ENCODE measurements at places on chromosomes 1 and 21.
A peak's percentile ranks its signal among the peaks of the same experiment; 100 is the strongest.

DNA sequence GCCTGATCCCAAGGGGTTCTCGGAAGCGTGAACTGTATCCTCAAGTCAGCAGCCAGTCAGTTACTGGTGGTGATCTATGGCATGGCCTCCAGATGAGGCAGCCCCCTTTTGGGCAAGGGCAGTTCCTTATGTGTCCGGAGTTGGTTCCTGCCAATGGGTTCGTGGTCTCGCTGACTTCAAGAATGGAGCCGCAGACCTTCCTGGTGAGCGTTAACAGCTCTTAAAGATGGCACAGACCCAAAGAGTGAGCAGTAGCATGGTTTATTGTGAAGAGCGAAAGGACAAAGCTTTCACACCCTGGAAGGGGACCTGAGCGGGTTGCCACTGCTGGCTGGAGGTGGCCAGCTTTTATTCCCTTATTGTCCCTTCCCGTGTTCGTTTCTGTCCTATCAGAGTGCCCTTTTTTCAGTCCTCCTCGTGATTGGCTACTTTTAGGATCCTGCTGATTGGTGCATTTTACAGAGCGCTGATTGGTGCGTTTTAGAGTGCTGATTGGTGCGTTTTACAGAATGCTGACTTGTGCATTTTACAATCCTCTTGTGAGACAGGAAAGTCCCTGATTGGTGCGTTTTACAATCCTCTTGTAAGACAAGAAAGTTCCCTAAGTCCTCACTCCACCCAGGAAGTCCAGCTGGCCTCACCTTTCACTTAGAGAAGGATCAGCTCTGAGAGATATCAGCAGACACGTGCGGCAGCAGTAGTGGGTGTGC, 8.9 kb upstream of the IL10RB start:
- DNase-seq: no peak

GRCh38 chr21:30044447-30045064, 104.8 kb upstream of the GRIK1 start:
- DNase-seq: no peak

DNA sequence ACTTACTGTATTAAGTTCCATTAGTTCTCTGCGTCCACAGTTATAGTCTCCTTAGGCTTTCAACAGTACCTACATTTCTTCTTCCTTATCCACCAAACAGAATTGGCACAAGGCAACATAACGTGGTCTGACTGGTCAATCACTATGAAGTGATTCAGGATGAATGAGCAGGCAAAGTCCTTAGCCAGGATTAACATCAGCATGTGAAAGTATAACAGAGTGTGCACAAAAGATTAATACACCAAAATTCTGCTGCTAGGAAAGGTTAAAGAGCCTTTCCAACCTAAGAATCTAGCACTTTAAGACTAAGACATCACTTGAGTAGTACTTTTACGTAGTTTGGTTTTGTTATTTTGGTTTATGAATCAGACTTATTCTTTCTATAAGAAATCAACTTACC, 15.8 kb downstream of the DEPDC1 start:
- DNase-seq: no peak

GRCh38 chr1:29624320-29625083, 388.2 kb downstream of the PTPRU start:
- no peak for DNase-seq

DNA sequence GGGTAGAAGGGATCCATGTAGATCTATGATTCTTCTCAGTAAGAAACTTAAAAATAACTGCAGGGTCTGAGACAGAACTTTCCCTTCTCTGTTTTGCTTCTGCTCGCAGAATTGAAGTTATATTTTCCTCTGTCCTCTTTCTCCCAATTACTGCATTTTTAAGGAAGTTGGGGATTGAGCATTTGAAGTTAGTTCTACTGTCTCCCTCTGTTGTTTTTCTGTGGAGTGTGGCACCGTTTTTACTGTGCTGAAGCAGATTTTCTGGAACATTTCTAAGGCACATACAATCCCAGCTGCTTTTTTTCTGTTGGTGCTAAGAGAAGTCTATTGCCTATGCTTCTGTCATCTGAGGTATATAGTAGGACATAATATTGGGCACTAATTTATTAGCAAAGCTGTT, 43.3 kb downstream of the RASAL2 start:
- DNase-seq: no peak

DNA sequence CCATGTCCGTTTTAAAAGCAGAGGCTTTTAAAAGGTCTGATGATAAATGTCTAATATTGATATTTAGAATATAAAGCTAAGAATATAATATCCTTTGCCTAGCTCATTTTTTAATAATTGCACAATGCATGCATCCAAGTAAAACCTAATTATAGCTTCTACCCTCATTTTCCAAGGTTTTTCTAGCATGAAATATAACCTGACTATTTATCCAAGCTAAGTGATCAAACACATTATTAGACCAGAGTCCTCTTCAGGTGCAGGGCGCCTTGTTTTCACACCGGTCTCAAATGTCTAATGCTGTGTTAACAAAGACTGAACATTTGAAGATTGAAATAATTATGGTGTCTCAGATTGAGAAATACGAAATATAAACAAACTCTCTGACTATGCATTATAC, 648.9 kb upstream of the CXADR start:
- DNase-seq: no peak

- no peak for DNase-seq
Measured at GRCh38 chr21:37223804-37224345, 43.3 kb downstream of the VPS26C start.

- DNase-seq: no peak
Measured at GRCh38 chr21:38494703-38495102, 3.6 kb downstream of the ERG start.

DNA sequence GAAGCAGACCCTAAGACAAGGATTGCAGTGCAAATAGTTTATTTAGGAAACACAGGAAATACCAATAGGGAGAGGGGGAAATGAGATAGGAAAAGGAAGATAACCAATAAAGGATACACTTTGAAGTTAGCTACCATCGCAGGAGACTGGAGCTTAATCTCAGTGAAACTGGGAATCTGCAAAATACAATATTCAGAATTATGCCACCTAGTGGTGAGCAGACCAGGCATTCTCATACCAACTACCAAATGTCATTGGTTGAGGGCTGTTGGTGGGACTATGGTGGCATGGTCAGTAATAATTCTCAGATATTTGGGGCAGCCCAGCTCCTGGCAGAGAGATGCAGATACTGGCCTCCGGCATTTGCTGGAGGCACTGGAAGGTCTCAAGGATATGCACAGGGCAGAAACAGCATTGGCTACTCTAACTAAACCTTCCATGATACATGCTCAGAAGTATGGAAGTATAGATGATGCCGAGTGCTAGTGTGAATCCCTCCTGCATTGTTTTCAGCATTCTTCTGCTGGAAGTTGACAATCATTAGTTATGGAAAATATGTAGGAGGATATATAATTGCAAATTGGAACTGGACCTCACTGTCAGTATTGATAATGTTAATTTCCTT, 11.8 kb upstream of the ZFP69B start:
- DNase-seq: peak; percentile 36

GRCh38 chr1:235632506-235633401, 16.8 kb downstream of the GNG4 start:
- DNase-seq: no peak

DNA sequence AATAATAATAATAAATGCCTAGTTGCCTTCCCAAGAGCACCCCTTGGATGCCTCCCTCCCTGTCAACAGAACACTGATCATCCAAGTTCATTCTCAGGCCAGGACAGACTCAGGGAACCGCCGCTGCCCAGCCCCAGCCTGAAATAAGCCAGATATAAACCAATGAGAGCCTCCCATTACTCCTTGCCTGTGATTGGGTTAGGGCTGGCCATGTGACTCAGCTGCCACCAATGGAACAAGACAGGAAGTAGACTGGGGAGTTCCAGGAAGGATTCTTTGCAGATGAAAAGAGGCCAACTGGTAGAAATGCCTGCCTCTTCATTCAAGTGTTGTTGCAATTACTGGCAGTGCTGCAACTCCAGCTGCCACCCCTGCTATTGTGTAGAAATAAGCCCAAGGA, 146.4 kb upstream of the TIAM1 start:
- no peak for DNase-seq

GRCh38 chr1:96281491-96281890, 440.1 kb upstream of the PTBP2 start:
- no peak for DNase-seq

DNA sequence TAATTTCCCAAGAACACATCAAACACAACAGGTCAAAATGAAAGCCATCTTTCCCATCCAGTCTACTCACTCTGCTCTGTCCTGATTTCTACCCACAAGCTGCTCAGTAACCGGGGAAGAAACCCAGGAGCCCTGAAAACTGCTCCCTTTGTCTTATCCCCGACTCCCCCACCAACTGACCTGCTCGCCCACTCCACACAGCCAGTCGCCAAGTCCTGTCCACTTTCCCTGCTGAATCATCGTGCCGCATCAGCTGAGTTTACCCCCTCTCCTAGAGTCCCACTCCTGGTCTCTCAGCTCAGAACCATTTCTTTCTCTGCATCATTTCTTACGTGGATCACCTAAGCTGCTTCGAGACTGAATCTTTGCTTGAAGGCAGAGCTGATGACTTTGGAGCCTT, 11.2 kb upstream of the RCAN1 start:
- DNase-seq: no peak

GRCh38 chr21:33386222-33386784, 16.9 kb upstream of the IFNGR2 start:
- no peak for DNase-seq

DNA sequence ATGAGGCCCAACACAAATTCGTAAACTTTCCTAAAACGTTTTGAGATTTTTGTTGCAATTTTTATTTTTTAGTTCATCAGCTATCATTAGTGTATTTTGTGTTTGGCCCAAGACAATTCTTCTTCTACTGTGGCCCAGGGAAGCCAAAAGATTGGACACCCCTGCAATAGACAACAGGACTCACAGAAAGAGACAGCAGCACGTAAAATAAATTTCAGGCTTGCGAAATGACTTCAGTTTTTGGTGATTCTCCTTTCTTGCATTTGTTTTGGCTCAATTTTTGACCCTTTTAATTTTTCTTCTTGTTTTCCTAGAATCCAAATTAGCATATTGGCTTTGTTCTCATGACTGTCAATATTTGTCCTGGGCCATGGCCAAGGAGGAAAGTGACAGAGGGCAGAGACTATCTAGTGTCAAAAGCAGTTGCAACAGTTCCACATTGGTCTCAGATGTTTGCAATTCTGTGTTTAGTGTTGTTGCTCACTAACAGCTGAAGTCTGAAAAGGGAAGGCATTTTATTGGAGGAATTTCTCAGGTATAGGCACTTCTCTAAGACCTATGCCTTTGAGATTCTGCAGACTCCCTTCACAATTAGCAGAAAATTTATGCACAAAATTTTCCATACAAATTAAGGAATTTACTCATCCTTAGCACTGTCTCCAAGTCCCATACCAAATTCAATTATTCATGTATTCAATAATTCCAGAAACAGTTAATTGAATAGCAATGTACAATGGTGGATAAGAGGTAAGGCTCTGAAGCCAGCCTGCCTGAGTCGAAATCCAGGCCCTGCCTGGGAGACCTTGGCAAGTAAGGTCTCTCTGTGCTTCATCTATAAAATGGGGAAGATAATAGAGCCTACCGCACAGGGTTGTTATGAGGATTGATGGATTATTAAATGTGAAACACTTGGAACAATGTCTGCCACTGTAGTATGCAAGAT, 160.9 kb upstream of the IVNS1ABP start:
- DNase-seq: no peak

DNA sequence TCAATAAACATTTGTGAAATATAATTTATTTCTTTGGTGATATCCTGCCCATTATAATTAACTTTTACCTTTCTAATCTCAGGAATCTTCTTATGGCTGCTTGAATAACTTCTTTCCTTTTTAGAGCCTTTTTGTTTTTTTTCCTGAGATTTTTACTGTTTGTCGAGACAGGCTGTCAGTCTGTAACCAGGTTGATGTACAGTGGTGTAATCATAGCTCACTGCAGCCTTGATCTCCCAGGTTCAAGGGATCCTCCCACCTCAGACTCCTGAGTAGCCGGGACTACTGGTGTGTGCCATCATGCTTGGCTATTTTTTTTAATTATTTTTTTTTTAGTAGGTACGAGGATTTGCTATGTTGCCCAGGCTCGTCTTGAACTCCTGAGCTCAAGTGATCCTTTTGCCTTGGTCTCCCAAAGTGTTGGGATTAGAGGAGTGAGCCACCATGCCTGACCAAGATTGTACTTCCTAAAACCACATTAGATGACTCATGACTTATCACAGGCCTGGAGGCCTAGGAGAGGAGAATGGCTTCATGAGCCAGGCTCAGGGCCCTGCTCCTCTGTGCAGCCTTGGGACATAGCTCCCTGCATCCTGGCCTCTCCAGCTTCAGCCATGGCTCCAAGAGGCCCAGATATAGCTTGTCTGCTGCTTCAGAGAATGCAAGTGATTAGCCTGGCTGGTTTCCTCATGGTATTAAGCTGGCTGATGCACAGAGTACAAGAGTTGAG, 48.6 kb downstream of the CTH start:
- no peak for DNase-seq

- DNase-seq: no peak
Measured at GRCh38 chr1:160128636-160129035, 13.1 kb downstream of the ATP1A2 start.

DNA sequence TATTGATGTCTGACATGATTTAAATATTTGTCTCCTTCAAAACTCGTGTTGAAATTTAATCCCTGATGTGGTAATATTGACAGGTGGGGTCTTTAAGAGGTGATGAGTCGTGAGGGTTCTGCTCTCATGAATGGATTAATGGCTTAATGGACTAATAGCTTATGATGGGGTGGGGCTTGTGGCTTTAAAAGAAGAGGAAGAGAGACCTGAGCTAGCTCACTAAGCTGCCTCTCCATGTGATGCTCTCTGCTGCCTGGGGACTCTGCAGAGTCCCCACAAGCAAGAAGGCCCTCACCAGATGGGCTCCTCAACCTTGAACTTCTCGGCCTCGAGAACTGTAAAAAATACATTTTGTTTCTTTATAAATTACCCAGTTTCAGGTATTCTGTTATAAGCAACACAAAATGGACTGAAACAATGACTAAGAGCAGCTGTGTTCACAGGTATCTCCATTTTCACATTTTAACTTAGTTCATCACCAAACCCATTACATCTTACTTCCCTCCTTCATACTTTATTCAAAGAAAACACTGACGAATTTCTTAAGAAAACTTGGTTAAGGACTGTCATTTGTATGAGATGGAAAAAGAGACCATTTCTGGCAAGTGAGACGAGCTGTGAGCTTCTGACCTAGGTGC, 12.1 kb upstream of the AIM2 start:
- no peak for DNase-seq

DNA sequence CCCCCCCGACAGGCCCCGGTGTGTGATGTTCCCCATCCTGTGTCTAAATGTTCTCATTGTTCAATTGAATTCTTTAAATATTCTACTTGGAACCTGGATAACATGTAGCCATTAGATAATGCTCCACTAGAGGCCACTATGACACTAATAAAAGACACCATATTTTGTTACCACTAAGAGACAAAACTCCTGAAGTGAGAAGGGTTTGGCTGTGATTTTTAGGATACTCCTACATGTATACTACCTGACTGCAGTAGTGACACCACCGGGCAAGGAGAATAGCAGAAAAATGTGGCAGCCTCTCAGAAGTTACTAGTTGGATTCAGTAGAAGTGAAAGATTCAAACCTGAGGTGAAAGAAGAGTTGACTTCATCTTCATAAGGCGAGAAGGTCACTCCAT, 36.0 kb downstream of the F5 start:
- DNase-seq: no peak

Measured in activated CD4-positive, alpha-beta T cell treated with anti-CD3 and anti-CD28 coated beads for 4 hours (primary cell).